WTC11 (cell line): ENCODE measurements at places on chromosomes 4 and X. TPM values are rescaled to one million over a fixed set of nuclear protein-coding genes. Genes with fewer than 3 reads are reported as not detected.

Gene NEUROG2
- 0.09 TPM in 2 of 3 replicates, not detected in the other for total RNA-seq

- no peak for DNase-seq
These were observed 107.0 kb downstream of the REPS2 start for GRCh38 chrX:17053502-17053901.

DNA sequence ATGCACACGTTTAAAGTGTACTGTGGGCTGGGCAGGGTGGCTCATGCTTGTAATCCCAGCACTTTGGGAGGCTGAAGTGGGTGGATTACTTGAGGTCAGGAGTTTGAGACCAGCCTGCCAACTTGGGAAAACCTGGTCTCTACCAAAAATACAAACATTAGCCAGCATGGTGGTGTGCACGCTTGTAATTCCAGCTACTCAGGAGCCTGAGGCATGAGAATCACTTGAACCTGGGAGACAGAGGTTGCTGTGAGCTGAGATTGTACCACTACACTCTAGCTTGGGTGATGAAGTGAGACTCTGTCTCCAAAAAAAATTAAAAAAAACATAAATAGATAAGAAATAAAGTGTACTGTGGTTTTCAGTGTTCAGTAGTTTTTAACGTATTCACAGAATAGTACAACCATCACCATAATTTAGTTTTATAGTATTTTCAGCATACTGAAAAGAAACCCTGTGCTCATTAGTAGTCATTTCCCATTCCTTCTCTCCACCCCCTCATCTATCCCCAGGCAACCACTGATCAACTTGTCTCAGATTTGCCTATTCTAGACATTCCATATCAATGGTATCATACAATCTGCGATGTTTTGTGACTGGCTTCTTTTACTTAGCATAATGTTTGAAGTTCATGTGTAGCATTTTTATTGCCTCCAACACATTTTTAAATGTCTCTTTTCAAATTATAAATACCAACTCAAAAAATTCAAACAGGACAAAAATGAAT is 19.1 kb downstream of the SLAIN2 start:
- no peak for DNase-seq

DNA sequence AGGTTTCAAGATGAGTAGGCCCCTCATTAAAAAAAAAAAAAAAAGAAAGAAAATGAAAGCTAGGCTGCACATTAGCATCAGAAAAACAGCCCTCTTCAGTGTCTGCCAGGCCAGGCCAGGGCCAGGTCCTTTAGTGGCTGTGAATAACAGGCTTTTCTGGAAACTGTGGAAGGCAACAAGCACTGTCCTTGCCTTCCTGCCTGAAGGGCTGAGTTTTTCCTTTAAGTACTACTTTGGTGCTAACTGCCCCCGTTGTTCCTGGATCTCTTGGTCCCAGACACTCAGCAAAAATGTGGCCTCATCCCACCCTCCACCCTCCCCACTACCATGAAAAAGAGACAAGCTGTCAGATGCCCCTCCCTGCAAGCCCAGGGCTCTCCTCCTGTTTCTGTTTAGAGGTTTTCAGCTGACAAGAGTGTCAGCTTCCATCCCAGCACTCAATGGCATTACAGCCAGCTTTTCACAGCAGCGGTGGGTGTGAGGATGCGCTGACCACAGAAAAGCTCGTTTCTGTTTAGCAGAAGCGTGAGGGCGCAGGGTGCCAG is 174.2 kb downstream of the NHS start:
- DNase-seq = no peak

- no peak for DNase-seq
These were observed 32.0 kb upstream of the MMAA start for GRCh38 chr4:145587088-145587754.

DNA sequence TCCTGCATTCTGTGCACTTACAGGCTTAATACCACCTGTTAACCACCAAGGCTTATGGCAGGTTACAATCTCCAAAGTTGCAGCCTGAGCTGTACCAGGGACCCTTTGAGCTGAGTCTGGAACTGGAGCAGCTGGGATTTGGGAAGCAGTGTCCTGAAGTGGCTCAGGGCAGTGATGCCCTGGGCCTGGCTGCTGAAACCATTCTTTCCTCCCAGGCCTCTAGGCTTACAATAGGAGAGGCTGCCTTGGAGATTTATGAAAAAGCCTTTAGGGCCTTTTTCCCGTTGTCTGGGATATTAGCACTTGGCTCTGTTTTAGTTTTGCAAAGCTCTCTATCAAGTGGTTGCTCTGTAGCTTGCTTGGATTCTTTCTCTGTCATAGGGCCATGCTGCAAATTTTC is 154.3 kb upstream of the CASK start:
- no peak for DNase-seq

GRCh38 chr4:135408109-135408508 is 1206.5 kb upstream of the PABPC4L start:
- DNase-seq = no peak

- no peak for DNase-seq
These were observed 155.7 kb upstream of the SLIT2 start for GRCh38 chr4:20095805-20096541.
